ENCODE measurements at places on chromosomes 1 and 21.
A peak's percentile ranks its signal among the peaks of the same experiment; 100 is the strongest.

DNA sequence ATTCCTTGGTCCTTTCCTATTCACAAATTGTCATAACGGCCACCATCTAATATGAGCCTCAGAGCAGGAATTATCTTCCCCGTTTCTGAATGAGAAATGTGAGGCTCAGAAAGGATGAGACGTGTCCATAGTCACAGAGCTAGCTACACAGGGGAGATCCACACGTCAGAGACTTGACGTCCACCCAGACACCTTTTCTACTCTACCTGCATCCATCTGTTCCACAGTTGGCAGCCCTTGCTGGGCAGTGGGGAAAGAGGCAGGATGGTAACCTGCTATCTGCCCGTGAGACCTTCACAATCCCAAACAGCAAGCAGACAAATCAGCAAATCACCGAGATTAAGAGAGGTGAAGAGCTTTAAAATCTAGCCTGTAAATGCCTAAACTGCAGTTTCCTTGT, 8.4 kb downstream of the RIMS3 start:
- DNase-seq, result no peak

DNA sequence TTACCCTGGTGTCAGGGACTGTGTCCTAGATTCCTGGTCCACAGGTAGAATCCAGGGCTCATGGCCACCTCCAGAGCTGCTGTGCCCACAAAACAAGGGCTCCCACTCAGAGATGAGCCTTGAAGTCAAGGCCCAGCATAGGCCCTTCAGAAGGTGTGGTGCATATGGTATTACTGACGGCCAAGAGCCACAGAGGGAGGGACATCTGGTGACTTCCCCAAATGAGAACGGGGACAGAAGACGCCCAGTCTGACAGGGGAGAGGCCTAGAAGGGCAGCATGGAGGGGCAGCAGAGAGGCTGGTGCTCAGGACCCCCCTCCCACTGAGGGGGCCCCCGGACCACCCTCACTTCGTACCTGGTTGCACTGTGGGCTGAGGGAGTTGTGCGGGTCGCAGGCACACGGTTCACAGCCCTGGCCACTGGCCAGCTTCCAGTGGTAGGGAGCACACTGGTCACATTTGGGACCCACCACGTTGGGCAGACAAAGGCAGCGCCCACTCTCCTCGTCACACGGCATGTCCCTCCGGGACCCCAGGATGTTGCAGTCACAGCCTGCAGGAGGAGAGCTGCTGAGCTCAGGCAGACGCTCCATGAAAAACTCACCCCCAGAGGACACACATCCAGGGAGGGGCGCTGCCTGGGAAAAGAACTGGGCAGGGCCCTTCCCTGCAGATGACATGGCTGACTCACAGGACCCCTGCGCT, 25.0 kb downstream of the LAMB3 start:
- no peak for DNase-seq

DNA sequence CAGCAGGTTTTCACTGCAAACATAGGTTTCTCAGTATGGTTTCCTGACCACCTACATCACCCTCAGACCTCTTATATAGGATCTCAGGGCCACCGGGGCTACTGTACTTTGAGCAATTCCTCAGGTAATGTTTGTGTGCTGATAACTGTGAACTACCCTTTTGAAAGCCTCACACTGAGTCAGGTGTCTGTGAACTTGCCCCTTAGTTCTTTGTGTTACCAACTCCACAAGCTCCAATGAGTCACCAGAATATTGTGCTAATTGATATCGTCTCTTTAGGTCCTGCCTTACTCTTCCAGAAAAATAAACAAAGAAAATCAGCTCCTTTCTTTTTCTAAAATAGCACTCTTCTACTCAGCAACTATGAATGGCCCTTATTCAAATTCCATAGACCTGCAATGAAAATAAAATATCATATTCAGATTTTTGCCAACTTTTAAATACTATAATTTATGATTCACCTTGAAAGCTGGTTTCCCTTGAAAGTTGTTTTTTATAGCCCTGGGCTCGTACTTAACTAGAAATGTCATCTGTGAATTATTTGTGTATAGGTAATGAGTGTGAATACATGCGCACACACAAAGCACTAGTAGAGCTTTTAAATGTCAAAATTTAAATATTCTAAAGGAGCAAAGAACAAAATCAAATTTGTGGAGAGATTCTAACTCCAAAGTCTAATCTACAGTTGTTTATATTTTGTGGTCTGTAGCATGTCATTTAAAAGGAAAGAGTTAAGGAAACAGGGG, 88.1 kb upstream of the WARS2 start:
- DNase-seq, result no peak

DNA sequence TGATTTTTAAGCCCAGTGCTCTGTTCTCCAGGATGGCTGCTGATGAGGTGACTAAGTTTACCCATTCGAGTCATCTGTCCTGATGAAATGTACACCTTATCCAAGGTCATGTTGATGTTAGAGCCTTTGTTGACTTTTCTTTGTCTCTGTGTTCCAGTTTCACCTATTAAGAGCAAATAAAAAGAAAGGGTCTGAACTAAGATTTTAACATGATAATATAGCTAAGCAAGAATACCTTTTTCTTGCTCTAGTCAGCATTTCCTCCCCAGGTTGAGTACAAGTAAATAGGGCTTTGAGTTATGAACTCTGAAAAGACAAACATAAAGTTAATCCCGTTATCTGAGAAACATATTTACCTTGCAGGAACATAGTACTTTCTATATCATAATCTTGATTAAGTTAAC, 52.1 kb upstream of the GPR88 start:
- DNase-seq, result no peak

DNA sequence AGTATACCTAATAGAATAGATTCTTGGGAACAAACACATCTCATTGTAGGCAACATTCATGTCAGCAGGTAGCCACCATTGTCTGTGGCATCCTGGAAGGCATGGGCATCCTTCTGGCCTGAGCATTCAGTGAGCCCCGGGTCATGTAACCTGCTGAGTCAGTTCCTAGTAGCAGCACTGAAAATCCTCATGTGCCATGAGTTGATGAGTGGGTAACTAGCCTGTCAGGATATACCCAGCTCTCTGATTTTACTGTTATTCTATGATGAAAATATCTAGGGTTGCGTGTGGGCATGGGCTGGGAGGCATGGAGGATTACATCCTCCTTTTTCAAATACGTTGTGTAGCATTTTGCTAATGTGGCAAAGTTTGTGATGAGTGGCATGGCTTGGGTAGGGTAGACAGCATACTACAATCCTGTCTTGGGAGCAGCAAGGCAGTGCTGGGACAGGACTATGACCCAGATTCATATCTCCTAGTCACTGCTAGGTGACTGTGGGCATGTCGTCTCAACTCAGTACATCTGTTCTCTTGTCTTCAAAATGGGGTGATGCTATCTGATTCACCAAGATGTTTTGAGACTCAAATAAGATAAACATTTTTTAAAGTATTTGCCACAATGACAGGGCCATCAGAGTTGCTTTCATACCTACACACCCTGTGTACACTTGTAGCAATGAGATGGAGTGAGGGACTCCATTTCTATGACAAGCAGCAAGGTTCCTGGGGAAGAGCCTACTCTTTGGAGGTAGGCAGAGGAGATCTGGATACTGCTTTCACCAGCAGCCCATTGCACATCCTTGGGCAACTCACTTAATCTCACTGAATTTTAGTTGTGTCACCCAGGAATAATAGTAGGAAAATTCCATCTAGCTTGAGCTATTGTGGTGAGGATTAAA, 62.5 kb downstream of the CD58 start:
- DNase-seq, result no peak

GRCh38 chr21:37219761-37220432, 47.2 kb downstream of the VPS26C start:
- peak; percentile 10 for DNase-seq

DNA sequence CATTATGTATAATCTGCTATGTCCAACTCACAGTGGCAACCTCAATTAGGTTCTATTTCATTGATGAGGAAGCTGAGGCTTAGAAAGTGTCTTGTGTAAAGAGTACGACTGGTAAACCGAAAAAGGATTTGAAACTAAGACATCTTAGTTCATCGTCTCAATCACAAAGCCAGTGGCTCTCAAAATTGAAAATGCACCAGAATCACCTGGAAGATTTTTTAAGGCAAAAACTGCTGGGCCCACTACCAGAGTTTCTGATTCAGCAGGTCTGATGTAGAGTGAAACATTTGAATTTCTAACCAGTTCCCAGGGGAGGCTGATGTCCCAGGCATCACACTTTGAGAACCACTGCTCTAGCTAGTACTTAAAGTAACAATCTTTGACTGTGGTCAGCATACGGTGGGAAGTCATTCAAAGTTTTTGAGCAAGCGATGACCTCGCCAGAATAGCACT, 5.2 kb upstream of the LRRC53 start:
- DNase-seq, result no peak

- DNase-seq, result no peak
These were observed 124.0 kb downstream of the BRINP3 start for GRCh38 chr1:190353538-190354101.

DNA sequence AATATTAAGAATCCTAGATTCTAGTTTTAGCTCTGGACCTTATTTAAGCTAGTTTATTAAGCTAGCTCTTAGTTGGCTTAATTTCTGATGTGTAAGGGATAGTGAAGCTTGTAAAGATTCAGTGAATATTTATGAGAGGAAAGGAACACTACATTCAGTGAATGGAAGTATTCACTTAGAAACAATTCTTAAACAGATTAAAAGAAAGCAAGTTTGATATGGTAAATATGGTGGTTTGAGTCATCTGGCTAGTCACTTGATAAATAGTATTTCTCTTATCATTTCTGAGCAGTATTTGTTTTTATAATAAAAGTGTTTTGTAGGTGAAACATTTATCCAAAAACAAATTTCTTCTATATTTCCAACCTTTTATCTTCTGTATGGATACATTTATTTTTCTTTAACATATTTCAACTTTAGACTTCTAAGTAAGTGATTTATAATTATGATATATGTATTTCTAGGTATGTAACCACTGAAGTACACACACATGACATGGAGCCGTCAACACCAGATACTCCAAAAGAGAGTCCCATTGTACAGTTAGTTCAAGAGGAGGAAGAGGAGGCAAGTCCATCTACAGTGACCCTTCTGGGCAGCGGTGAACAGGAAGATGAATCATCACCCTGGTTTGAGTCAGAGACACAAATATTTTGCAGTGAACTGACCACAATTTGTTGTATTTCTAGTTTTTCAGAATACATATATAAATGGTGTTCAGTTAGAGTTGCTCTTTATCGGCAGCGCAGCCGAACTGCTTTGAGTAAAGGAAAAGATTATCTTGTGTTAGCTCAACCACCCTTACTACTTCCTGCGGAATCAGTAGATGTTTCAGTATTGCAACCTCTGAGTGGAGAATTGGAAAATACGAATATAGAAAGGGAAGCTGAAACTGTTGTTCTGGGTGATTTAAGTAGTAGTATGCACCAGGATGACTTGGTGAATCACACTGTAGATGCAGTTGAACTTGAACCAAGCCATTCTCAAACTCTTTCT, 55.6 kb downstream of the SUCO start:
- no peak for DNase-seq

- DNase-seq, result no peak
These were observed 2.7 kb upstream of the FMO1 start for GRCh38 chr1:171245458-171246064.

DNA sequence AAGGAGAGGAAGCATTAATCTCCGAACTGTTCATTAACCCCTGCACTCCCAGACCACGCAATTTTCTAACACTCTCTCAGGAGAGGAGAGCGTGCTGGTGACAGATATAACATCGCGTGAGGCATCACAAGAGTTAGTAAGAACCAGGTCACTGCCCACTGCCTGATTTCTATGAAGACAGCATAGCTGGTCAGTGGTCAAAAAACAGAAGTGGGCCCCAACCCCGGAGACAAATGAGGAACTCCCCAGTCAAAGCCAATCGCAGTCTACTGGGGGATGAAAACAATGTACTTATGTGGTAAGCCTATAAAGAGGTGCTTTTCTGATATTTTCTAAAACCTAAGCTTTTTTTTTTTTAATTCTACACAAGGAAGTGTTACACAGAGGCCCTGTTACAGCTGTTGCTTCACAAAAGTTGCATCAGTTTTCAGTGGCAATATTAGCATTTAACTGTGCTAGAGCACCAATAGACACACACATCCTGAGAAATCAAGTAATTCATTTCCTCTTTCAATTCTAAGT, 231.8 kb upstream of the IRF2BP2 start:
- peak; percentile 67 for DNase-seq

- no peak for DNase-seq
These were observed 3.0 kb downstream of the GGPS1 start for GRCh38 chr1:235331401-235331800.

- DNase-seq, result no peak
These were observed 220.6 kb downstream of the SLC45A1 start for GRCh38 chr1:8538502-8538901.

DNA sequence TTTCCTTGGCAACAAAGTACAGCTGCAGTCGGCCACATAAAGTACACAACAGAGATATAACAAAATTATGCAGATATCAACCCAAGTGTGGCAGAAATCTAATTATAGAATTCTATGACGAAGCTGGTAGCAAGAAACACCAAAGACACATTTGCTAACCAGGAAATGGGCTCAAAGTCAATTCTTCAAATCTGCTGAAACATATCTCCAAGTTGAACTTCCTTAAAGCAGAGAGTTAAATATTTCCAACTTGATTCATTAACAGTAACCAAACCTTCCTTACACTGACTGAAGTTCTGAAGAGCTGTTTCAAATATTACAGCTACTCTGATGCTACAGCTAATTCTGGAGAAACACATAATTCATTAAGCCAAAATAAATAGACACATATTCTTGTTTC, 67.6 kb upstream of the SDC3 start:
- DNase-seq, result no peak

- DNase-seq, result peak; percentile 62
These were observed 782 bp downstream of the PCAT6 start for GRCh38 chr1:202811296-202812175.

- DNase-seq, result no peak
These were observed 12.5 kb downstream of the MACO1 start for GRCh38 chr1:25443030-25443699.

DNA sequence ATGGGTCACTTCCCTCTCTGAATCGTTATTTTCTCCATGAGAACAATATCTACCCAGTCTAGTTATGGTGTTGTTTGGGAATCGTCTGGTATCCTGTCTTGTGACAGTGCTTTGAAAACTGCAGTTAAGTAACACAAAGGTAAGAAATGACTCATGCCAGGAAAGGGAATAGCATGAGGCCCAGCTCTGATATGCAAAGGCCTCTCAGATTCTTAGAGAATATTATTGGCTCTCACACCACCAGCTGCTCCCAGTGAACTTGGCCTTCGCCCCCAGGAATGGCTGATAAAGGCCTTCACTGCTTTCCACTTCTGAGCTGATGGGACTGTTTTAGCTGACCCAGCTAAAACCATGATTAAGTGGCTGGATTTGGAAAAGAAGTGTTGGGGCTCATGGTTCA, 27.1 kb downstream of the NEK2 start:
- DNase-seq, result no peak

DNA sequence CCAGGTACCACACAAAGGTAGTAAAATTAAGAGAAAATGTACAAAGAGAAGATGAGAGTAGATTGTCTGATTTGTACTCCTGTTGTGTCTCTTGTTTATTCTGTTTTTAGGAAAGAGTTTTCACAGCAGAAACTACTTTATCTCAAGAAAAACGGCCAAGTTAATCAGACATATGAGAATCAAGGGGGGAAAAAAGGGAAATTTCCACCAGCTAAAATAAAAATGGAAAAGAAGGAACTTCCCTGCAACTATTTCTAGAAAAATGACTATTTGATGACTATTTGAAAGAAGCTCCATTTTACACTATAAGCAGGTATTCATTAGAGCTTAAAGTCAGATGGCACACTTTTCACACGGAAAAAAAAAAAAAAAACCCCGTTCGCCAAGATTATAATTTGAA, 56.5 kb downstream of the EPRS1 start:
- DNase-seq, result no peak

- no peak for DNase-seq
These were observed 18.7 kb upstream of the CSF1 start for GRCh38 chr1:109891930-109892329.
